ENCODE measurements at places on chromosomes 16 and 17.

DNA sequence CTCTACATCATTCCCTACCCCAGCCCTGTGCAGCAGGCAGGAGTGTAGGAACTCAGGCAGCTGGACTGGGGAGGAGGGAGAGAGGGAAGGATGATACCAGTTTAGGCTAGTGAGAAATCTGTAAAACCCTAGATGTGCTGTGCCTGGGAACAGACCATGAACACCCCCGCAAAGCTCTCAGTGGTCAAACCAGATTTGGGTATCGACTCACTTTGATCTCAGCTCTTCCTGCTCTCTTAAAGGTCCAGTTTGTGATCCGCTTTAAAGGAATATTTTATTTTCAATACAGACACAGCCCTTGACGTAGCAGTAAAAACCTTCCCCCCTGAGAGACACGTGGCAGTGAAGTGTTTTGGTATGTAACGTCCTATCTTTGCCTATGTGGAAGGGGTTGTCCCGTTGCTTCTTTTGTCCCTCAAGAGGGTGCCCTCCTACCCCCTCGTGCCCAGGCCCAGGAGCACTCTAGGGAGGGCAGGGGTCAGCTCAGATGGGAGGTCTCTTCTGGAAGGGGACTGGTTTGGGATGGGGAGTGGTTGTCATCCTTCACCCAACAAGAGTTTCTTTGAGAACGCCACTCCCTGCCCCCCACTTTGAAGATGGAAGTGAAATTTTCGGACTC, 19.3 kb upstream of the TBX2 start:
- DNase-seq = no peak

GRCh38 chr17:68612209-68612922, 11.2 kb upstream of the FAM20A start:
- DNase-seq = no peak

GRCh38 chr17:61276806-61277205, 122.8 kb upstream of the TBX2 start:
- DNase-seq = no peak

- no peak for DNase-seq
These were observed 8.1 kb downstream of the SERPINF1 start for GRCh38 chr17:1769822-1770477.

DNA sequence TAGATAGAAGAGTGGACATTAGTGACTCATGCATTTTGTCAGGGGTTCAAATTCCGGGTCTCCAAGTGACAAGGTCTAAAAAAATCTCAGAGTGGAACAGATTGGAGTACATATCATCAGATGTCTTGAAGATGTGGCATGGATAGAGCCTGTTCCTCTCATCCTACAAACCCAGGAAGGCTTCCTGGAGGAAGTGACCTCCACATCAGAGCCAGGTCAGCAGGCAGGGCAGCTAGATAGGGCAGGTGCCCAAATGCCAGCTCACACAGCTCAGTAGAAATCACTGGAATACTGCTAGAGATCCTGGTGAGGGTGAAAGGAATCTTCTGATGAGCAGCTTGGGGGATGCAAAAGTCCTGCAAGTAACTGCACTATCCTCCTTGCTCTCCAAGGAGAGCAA, 196.6 kb upstream of the SDK2 start:
- no peak for DNase-seq

DNA sequence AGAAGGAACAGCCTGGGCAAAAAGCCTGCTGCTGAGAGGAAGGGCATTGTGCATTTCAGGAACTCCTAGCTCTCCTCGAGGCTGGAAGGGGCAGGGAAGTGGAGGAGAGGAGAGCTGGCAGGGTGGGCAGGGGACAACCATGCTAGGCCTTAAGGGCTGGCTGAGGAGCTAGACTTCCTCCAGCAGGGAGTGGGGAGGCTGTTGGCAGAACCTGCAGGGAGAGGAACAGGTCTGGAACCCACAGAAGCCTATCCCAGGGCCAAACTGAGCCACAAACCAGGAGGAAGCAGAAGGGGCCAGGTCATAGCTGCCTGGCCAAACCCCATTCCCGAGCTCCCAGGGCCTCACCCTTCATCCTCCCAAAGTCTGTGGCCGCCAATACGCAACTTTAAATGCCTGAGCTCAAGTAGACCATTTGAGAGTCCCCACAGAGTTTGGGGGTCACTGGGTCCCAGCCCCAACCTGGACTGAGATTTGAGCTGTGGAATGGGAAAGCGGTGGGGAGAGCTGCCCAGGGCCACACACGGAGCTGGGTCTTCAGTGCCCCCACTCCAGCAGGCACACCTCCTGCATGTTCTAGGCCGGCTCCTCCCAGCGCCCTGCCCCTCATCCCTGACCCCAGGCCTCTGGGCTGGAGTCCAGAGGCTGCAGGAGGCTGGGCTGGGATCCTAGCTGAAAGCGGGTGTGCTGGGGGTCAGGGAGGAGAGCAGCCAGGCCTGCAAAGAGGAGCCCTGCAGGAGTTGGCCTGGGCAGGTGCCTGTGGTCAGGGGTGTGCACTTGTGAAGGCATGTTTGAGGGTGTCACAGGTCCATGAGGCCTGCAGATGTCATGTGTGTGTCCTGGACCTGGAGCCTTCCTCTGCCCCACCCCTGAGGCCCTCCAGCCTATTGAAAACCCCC, 4.5 kb downstream of the CDH5 start:
- DNase-seq = no peak

GRCh38 chr16:65481956-65482355, 360.1 kb upstream of the CDH11 start:
- no peak for DNase-seq

GRCh38 chr17:74325743-74326379, at the start of gene KIF19:
Gene KIF19, plus strand, starts transcription at chr17:74326226. Its CDS starts 124 bp downstream, at chr17:74326350.
- DNase-seq = no peak

DNA sequence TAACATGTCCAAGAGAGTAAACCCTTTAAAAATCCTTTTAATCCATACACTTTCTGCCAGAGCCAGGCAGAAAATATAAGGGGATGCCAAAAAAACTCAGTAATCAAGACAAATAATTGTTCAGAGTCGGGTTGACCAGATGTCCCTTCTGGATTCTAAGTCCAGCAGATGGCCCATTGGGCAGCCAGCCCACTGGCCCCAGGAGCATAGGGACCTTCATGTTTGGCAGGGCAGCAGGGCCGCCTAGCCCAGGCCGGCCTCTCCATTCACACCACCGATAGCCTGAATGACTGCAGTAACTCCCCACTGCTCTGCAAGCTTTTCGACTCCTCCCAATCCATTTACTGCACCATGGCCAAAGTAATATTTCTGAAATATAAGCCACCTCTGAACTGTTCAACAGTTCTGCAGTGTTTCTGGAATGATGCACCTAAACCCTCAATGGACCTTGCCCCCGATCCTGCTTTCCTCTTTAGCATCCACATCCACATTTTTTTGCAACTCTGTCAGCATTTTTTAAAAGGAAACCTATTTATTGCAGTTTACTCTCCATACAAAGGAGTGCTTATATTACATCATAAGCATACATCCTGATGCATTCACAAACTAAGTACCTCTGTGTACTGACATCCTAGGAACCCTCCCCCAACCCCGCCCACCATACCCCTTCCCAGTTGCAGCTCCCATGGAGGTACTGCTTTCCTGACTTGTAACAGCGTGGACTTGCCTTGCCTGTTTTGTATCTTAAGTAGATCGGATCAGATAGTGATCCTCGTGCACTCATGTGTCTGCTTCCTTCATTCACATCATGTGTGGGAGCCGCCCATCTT, 46.4 kb downstream of the LDHD start:
- no peak for DNase-seq

GRCh38 chr16:48117217-48118105, 38.3 kb downstream of the ABCC12 start:
- no peak for DNase-seq

- DNase-seq = no peak
These were observed 8.1 kb upstream of the IGF2BP1 start for GRCh38 chr17:48989100-48989499.

DNA sequence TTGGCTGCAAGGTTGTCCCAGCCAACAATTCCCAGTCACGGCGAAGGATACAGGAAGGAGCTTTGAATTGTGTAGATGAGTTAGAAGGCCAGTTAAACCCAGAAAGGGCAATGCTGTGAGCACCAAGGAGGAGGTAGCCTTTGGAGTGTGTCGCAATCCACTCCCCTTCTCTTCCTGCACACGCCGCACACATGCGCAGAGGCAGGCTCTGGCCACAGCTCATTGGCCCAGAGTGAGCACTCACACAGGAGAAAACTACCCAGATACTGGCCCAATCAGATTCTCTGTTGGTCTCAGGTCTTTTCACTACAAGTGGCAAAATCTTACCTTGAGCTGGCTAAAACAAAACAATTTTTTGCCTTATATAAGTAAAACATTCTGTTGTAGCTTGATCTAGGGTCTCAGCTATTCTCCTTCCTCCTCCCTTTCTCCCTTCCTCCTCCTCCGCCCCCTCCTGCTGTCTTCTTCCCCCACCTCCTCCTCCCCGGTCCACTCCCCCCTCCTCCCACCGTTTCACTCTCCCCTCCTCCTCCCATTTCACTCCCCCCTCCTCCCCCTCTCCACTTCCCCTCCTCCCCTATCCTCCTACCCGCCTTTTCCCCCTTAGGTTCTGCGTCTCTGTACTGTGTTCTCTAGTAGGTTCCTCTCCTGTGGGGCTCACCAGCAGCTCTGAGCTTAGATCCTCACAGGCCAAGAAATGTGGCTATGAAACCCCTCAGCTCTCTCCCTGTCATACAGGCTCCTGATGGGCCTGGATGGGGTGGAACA, 344.9 kb downstream of the CPPED1 start:
- DNase-seq = no peak

GRCh38 chr17:14840616-14841231, 424.4 kb downstream of the PMP22 start:
- no peak for DNase-seq

DNA sequence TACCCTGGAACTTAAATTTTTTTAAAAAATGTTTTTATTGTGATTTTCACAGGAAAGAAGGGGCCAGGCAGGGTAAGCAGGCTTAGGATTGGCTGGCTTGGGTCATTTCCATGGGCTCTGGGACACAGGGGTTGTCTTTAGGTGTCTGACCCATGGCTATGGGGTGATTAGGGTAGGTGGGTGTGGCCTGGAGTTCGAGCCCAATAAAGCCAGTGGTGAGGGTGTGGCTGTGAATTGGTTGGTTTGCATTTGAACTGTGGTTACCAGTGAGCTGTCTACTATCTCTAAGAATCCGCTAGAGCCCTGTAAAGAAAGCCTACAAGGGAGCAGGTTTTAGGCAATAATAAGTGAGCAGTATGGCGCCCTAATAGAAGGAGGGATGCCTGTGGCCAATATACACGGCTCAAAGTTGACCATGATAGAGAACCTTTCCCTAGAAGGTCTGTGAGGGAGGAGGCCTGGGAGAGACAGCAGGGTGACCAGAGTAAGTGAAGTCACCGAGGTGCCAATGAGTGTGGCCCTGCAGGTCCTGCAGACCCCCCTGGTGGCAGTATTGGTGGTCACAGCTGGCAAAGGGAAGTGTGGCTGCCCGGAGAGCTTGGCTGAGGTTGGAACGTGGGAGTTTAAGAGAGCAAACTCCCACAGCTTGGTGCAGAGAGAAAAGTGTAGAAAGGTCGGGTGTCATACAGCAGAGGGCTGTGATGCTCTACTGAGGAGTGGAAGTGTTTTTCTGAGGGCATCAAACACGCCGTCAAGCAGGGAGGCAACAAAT, 454.0 kb downstream of the WWOX start:
- DNase-seq = no peak

DNA sequence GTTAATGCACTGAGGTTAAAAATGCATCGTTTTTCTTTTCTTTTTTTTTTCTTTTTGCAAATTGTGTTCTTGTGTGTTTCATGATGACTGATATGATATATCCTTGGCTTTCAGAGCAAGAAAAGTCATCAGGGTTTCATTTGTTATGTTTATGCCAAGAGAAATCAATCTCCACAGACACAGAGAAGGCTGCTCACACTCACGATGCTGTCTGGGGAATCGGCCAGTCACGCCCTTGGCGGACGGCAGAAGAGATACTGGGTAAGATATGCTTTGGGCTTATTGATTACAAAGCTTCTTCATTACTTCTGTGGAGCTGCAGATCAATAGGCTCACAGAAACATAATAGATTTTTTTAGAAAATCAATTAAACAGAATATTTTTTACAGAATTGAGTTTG, 42.2 kb upstream of the TNRC6C start:
- no peak for DNase-seq

GRCh38 chr16:86351041-86351784, 159.1 kb upstream of the FOXF1 start:
- DNase-seq = no peak

DNA sequence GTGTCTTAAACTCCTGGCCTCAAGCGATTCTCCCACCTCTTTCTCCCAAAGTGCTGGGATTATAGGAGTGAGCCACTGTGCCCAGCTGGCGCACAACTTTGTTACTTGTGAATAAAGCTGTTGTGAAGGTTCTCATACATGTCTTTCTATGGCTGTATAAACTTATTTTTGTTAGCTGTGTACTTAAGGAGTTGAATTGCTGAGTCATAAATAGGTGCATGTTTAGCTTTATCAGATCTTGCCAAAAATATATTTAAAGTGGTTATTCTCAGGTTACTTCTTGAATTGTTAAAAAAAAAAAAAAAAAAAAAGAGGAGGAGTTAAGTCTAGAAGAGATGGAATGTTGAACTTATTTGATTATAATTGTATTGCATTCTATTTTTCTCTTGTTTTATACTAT, 47.6 kb upstream of the IRX3 start:
- no peak for DNase-seq

DNA sequence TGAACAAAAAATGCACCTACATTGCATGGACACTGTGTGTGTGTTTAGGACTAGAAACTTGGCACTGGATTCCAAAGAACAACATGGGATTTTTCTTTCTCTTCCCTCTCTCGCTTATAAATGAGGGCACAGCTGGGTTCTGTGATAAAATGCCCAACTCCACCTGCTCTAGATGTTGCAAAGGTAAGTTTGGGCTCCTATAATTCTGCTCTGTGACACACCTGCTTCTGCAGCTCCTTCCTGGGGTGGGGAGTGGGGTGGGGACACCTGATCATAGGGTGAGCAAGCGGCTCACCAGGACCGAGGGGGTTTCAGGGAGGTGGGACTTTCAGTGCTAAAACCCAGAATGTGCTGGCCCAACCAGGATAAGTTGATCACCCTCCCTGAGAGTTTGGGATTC, 104.3 kb downstream of the AXIN2 start:
- DNase-seq = no peak

- no peak for DNase-seq
These were observed 83.8 kb downstream of the CDH11 start for GRCh38 chr16:65038100-65038499.

DNA sequence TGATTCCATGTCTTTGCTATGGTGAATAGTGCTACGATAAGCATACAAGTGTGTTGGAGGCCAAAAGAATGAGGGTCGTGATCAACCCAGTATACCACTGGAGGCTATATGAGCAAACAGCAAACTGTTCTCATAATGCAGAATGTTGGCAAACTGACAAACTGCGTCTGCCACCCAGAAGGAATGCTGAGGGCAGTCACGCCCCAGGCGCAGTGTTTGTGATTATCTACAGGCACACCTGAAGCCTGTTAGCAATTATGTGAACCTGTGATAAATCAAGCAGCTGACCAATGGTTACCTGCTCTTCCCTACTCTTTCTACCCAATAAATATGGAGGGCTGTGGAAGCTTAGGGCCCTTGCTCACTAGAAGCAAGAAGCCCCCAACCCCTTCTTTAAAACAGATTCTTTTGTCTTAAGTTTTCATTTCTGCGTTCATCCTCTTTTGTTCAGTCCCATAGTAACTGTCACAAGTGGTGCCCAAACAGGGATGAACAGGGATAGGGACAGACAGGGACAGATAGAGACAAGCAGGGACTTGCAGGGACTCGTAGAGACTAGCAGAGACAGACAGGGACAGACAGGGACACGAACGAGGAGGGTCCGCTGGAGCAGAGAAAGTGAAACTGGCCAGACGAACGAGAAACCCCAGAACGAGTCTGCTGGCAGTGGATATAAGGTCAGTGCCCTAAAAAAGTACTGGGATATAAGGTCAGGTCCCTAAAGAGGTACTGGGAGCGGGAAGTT, 25.1 kb downstream of the CD300LG start:
- no peak for DNase-seq

- DNase-seq = no peak
These were observed 602.1 kb upstream of the GOT2 start for GRCh38 chr16:59336136-59336695.

Data from cortex of kidney (tissue), 1 donor.